ENCODE measurements at places on chromosomes 12 and 14.

GRCh38 chr14:51776102-51776894 is 84.1 kb upstream of the GNG2 start:
- no peak for DNase-seq

GRCh38 chr12:14572401-14572800 is 4.7 kb upstream of the PLBD1 start:
- DNase-seq, result no peak

DNA sequence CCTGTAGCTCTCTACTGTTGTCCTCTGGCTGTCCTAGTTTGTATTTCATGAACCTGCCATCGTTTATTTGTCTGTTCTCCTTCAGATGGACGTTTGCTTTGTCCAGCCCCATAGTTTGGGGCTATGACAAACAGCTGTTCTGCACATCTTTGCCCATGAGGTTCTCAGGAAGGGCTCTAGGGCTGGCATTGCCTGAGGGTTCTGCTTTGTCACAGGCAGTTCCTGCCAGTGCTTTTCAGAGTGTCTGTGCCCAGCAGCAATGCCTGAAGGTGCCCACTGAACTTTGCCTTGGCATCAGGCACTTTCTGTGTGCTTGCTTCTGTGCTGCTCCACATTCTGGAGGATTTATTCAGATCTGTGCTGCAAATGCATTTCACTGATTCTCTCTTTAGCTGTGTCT is 361.3 kb downstream of the TMEM121 start:
- no peak for DNase-seq

GRCh38 chr12:50401500-50402081 is 906 bp downstream of the LARP4 start:
- no peak for DNase-seq

DNA sequence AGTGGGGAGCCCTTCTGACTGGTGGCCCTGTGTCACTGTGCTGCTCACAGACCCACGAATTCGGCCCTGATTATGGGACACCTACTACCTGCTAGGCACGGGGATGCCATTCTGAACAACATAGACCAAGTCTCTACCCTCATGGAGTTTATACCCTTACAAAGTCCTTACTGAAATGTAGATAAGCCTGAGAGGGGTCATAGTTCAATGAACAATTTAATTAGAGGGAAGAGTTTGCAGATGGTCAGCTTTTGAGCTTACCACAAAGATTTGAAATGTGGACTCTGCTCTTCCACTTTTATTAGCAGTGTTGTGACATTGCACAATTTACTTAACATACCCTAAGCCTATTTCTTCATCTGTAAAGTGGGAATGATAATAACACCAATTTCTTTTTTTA is 161.1 kb downstream of the MYRFL start:
- DNase-seq, result no peak

DNA sequence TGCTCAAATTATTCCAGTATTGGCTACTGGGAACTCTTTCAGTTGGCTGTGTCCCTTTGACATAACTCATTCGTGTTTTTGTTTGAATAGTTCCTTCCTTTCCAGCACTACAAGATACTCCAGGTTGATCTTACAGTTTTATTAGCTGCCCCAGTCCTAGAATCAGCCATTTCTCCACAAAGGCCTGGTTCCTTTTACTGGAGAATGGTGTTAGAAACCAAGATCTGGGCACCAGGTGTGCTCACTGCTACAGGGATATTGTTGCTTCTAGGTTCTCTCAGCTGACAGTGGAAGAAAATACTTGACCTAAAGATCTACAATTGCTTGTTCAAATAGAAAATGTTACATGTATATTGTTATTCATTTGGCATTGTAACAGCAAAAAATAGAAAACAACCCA is 21.9 kb downstream of the CDK17 start:
- no peak for DNase-seq

GRCh38 chr12:127149226-127149964 is 1117.6 kb upstream of the TMEM132C start:
- no peak for DNase-seq

- no peak for DNase-seq
Measured at GRCh38 chr14:100398044-100398443, 74.9 kb downstream of the SLC25A47 start.

DNA sequence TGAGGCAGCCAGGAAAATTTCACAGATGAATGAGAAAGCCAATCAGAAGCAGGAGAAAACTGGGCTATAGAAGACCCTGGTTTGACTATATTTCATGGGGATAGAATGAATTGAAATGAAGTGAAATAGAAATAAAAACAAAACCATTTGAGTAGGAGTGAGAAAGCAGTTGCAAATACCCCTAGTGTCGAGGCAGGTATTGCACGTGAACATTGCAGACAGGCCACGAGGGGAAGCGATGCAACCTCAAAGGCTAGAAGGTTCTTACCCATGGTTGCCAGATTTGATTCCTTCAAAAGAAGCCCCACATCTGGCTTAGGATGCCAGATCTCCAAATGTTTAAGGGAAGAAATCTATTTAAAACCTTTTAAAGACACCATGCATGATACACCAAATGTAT is 648.9 kb downstream of the VRK1 start:
- DNase-seq, result no peak

DNA sequence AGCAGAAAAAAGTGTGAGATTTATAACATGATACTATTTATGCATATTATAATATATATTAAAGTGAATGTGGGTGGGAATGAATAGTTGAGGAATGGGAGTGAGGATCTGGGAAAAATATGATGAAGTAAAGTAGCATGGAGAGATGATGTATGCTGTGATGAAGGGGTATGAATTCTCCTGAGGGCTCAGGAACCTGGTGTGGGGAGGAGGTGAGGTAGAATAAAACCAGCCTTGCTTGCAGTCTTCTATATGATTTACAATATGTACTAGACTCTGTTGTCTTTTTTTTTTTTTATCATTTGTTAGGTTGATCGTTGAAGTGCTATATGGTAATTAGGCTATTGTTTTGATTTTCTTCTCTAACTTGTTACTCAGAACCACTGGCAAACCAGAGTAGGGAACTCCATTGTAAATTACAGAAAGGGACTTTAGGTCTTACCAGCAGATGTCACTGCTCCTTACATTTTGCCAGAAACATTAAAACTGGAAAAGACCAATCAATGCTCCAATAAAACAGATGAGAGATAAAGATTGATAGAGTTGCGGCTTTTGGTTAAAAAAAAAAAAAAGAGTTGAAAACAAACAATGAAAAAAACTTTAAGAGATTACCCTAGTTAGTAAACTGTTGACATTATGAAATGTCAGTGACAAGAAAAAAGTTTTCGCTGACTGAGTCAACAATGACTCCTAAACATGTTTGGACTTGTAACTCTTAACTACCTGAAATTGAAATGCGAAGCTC is 39.9 kb downstream of the ATL1 start:
- DNase-seq, result no peak

- DNase-seq, result no peak
Measured at GRCh38 chr14:102316338-102316742, 3.2 kb upstream of the ZNF839 start.

GRCh38 chr12:51901121-51901817 is 6.0 kb upstream of the ACVRL1 start:
- no peak for DNase-seq

DNA sequence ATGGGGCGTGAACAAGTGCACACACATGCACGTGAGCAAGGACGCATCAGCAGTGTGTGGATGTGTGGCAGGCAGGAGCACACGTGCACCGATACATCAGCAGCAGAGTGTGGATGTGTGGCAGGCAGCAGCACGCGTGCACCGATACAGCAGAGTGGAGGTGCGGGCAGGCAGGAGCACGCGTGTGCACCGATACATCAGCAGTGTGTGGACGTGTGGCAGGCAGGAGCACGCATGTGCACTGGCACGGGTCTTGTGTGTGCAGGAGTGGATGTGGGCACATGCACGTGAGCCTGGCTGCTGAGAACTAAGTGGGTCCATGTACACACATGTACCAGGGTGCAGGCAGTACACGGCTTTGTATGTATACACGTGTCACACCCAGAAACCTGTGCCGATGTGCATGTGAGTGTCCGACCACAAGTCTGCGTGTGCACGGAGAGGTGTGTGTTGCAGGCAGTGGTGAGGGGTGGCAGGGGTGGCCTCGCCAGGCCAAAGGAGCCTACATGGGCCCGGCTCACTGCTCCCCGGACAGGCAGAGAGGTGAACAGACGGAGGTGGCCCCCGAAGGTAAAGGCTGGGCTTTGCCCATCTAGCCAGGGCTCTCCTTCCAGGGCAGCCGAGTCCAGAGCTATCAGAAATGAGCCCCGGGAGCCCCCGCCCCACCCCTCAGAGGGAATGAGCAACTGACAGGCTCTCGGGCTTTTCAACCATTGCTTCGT is 53.9 kb downstream of the RFLNA start:
- no peak for DNase-seq

GRCh38 chr14:57317248-57317833 is 48.6 kb downstream of the AP5M1 start:
- DNase-seq, result peak; percentile 35

DNA sequence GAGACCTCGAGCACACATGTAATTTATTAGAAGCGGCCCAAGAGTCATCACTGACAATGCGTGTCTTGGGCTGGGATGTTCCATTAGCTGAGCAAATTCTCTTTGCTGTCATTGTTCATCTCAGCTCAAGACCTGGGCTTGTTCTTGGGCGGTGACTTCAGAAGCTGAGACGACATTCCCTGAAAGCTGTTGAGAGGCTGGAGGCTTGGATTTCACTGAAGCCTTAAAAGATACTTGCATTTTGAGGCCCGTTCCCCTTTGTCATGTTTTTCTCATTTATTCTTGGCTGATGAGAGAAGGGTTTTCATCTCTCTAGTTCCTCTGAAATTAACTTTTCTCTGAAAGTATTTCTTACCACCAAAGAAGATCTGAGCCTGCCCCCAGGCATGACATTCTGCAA is 16.6 kb upstream of the SUSD6 start:
- no peak for DNase-seq

DNA sequence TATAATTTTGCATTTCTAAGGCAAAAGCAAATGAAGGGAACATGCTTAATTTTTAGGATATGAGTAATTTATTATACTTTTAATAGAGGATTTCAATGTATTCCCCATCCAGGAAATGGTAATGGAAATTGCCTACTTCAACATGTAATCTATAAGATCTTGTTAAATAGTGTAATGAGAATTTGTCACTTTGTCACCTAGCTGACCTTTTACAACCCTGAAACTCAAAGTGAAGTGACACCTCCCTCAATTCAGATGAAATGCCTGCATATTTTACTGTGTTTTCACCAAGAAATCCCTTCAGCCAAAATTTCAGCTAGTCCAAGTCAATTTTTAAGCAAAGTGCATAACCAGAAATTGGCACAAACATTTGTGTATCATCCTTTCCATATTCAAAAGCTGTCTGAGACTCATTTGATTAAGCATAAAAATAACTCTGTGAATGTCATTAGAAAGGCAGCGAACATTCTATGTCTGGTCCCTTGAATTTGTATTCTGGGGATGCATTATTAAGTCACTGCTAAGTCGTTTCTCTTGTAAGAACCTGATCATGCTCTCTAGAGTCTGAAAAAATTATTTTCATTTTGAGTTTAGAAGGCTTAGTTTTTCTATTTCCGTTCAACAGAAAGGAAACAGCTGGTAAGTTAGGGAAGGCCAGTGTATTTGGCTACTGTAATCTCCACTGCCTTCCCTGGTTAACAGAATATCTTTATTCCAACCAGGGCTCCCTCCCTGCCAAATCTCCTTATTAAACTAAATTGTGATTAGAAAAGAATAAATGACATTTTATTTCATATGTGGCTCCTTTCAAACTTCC is 100.8 kb downstream of the IGF1 start:
- no peak for DNase-seq

- DNase-seq, result no peak
Measured at GRCh38 chr12:19829100-19829853, 390.0 kb downstream of the AEBP2 start.

GRCh38 chr12:96195845-96196451 is 1.8 kb downstream of the ELK3 start:
- DNase-seq, result no peak
